ENCODE measurements at places on chromosomes 7 and 10.

GRCh38 chr7:151774951-151775350 lies 102.0 kb downstream of the PRKAG2 start:
- no peak for DNase-seq

GRCh38 chr10:132100091-132100481 lies 34.3 kb downstream of the JAKMIP3 start:
- no peak for DNase-seq

DNA sequence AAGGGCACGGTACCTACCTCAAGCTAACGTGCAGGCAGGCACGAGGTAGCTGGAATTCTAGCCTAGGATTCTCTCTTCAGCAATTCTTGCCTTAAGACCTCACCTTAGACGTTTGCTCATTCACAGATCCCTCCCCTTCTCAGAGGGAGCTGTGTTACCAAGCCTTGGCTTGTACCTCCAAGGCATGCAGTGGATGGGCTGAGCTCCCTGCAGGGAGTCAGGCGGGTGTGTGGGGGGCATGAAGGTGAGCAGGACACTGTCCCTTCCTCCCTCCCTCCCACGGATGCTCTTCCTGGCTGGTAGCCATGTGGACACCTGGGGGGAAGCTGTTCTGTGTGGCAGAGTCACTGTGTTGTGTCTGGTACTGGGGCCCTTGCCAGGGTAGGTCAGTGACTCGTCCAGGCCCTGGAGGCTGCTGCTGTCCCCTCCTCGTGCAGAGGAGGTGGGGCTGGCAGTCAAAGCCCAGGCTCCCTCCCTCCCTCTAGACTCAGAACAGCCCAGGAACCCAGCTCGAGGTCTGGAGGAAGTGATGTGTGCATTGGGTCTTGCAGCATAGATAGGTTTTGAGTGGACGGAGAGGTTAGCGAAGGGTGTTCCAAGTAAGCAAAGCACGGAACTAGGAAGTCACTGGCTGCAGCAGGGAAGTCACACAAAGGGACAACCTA lies 222.2 kb upstream of the SH2B2 start:
- DNase-seq, result no peak

DNA sequence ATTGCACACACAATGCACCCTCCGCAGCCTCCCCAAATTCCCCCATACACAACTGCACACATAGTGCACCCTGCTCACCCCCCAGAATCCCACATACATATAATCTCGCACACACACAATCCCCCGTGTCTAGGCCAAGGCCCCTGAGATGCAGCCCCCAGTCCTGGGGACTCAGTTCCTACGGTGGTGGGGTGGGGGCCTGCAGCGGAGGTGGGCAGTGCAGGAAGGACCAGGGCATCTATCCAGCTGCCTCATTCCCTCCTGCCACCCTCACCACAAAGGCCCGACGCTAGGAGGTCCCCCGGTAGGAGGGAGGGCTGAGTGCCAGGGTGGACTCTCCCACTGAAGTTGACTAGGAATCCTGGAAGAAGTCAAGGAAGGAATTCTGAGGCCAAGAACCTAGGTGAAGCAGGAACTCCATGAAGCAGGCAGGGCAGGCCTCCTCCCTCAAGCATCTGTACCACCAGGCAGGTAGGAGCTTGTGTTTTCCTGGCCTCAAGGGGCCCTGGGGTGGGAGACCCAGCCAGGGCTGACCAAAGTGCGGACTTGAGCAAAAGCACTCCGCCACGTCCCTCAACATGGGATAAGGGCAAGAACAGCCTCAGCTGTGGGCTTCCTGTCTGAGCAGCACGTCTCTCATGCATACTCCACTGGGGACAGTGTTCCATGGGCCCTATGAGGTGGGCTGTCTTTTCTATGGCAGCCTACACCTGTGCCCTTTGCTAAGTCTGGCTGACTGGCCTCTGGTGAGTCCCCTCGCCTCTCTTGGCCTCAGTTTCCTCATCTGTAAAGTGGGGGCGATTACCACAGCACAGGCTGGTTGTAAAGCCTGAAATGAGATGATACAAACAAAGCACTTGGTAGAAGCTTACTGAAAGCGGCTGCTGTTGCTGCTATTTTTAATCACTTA lies 145.7 kb downstream of the MAPK8 start:
- no peak for DNase-seq

- no peak for DNase-seq
These were observed 106.2 kb downstream of the TFEC start for GRCh38 chr7:115924411-115924810.

- no peak for DNase-seq
These were observed 57.0 kb downstream of the BRAF start for GRCh38 chr7:140867467-140868462.

DNA sequence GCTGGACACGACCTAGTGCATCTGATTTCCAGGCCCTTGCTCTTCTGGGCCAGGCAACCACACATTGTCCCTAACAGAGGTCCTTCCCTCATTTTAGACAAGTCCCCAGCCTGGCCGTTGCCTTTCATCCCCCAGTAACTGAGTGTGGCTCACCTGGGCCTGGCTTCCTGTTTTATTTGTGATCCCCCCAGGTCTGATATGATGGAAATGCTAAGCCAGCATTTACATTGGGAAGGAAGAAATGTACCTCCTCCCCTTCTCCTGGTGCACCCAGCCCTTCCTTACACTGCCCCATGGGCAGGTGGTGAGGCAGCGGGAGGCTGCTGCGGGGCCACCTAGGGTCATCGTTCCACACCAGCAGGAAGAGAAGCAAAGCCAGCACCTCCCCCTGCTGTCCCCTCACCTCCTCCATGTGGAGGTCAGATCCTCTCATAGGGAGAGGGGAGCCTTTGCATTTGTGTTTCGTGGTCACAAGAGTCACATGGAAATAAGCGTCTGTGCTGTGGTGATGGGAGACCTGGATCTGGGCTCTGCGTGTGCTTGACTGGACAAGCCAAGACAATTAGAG lies 108.8 kb downstream of the GLRX3 start:
- DNase-seq, result no peak

- DNase-seq, result no peak
These were observed 979 bp upstream of the NODAL start for GRCh38 chr10:70442332-70442988.

GRCh38 chr10:30708234-30708633 lies 78.7 kb upstream of the LYZL2 start:
- DNase-seq, result no peak

DNA sequence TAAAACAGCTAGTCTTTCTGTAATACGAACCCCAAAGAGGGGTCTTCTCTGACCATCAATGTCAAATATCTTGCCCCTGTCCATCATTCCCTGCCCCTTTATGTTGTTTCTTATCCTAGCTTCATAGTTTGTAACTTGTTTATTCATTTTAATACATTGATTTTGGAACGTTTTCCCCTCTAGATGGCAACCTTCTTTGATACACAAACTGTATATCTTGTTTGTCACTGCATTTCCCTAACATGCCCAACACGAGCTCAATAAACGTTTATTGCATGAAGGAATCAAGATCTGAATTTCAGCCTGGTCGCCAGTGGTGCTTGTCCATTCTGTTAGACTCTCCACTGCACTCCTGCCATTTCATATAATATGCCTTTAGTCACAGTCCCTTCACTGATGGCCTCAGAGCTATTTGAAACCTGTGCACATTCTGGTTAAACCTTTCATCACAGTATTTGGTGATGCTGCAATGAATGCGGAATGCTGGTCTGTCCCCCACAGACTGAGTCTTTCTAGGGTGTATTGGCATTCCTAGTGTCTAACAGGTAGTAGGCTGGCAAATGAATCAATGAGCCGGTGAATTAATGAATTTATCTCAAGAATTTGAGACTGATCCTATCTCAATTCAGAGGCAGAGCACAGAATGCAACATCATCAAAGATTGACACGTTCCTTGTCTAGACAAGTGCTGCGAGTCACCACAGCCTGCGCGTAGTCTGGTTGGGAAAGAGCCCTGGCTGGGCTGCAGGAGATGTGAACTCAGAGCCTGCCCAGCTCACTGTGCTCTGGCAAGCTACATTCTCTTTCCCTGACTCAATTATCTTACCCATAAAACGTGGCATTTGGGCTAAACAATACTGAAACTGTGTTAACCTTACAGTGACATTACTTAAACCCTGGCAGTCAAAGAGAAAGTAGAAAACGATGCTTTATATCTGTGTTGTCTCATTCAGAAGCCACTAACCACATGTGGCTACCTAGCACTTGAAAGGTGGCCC lies 55.2 kb upstream of the FRMD4A start:
- DNase-seq, result no peak

GRCh38 chr10:126156012-126156411 lies 232.3 kb downstream of the ADAM12 start:
- DNase-seq, result no peak

GRCh38 chr7:92833024-92833765 lies 3.2 kb downstream of the CDK6 start:
- DNase-seq, result peak; percentile 64

Measured in effector memory CD4-positive, alpha-beta T cell (primary cell).